NCI-H524 (cell line): ENCODE measurements at places on chromosomes 13 and 19.

DNA sequence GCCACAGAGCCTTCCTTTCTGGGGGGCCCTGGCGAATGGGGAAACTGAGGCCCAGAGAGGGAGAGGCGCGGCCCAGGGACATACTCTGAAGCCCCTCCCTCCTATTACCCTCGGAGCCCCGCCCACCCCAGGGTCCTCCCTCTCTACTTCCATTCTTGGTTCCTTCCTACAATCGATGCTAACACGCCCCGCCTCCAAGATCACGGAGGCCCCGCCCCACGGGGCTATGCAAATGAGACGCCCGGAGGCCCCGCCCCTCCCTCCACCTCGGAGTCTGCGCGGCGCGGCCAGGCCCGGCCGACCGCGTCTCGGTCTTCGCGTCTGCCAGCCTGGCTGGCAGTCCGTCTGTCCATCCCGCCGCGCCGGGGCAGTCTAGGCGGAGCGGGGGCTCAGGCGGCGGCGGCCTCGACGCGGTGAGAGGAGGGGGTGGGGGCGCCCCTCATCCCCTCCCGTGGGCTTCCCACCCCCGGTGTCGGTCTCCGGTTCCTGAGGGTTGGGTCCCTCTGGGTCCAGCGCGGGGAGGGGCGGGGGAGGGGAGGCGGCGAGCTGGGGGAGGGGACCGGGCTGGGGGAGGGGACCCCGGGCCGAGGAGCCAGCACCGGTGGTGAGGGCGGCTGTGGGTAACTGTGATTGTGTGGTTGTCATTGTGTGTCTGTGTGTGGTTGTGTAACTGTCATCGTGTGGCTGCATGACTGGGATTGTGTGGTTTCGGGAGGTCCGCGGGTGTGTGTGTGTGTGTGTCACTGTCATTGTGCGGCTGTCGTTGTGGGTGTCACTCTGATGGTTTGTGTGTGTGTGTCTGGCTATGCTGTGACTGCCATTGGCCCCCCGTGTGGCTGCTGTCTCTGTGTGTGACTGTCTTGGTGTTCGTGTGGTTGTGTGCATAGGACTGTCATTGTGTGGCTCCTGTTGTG, at the start of gene PLPPR2:
PLPPR2 (plus strand) TSS at position 273 of the 914 bp plus-strand sequence. CDS start 2,242 bp downstream, outside the sequence.
- peak; percentile 81 for DNase-seq

DNA sequence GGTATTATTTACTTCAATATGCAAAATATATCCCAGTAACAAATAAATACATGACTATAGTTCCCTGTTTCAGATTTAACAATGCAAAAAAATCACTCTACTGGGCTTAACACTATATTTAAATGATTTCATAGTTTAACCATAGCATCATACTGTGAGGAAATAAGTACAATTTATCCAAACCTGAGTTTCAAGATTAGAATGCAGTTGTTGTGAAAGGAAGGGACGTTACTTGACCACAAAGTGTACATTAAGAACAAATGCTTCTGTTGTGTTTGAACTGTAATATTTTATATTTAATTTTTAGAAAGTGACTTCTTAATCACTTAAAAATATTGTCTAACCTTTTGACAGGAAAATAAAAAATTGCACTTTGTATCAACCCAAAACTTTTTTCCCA, 1747.9 kb upstream of the SPRY2 start:
- DNase-seq = no peak

GRCh38 chr13:60463787-60464186, 66.8 kb downstream of the TDRD3 start:
- DNase-seq = no peak

- DNase-seq = no peak
These were observed 250.3 kb upstream of the OBI1 start for GRCh38 chr13:78909276-78909675.

GRCh38 chr13:109203587-109203986, 574.2 kb downstream of the MYO16 start:
- DNase-seq = no peak

GRCh38 chr19:10517760-10518443, 655 bp upstream of the S1PR5 start:
- DNase-seq = no peak

- no peak for DNase-seq
These were observed 1.2 kb downstream of the MRI1 start for GRCh38 chr19:13765395-13766094.

DNA sequence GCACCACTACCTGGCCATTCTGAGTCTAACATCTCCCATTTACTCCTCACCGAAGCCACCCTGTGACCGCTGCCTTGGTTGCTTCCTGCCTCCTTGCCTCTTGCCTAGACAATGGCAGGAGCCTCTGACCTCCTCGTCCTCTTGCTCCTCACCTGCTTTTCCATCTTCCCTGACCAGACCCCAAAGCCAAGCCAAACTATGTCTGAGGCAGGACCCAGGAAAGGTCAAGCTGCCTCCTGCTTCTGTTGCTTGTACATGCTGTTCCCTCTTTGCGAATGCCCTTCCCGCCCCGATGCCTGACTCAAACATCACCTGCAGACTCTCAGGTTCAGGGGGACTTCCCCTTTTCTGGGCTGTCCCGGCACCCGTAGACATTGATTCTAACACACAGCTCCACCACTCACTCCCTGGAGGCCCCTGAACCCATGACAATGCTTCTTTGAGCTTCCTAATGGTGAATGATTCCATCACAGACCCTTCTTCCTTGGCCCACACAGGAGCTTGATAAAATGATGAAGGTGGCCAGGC, 60.8 kb downstream of the F2RL3 start:
- DNase-seq = no peak

DNA sequence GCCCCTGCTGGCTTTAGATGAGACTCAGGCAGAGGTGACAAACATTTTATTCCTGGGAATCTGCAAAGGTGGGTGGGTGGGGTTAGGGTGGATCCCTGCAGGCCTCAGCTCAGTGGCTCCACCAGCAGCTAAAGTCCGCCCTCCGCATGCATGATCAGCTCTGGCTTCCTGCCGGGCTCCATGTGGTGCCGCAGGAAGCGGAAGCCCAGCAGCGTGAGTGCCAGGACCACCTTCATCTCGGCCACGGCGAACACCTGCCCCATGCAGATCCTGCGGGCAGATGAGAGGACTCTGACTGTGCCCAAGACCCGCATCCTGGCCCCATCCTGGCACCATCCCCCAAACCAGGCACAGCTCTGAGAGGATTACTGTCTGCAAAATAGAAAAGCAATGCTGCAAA, 26.3 kb downstream of the CYP4F2 start:
- no peak for DNase-seq

GRCh38 chr13:48775285-48775684, 121.6 kb downstream of the CYSLTR2 start:
- no peak for DNase-seq

GRCh38 chr13:35720690-35721554, 244.4 kb upstream of the MAB21L1 start:
- DNase-seq = peak; percentile 56

- peak; percentile 94 for DNase-seq
These were observed 3.3 kb downstream of the SYCN start for GRCh38 chr19:39200803-39201115.

- DNase-seq = no peak
These were observed 1493.9 kb downstream of the UQCRFS1 start for GRCh38 chr19:27719034-27719433.

- DNase-seq = no peak
These were observed 3.5 kb downstream of the FZR1 start for GRCh38 chr19:3509566-3509989.

GRCh38 chr13:98997738-98998641, 20.1 kb upstream of the DOCK9 start:
- peak; percentile 55 for DNase-seq

GRCh38 chr13:27593267-27593666, 27.1 kb downstream of the LNX2 start:
- DNase-seq = no peak

DNA sequence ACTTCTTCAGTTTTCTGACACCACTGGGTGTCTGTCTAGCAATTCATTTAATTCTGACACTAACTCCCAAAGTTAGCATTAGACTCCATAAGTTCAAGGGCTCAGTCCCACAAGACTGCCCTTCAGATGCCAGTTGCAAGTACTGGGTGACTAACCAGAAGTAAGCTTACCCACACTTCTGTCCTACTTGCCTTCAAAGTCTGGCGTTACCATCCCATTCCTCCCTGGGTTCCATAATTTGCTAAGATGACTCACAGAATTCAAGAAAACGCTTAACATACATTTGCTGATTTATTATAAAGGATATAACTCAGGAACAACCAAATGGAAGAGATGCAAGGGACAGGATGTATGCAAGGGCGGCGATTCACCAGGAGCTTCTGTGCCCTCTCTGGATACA, 45.5 kb upstream of the NPAS1 start:
- DNase-seq = no peak

- no peak for DNase-seq
These were observed 767 bp upstream of the GADD45B start for GRCh38 chr19:2475018-2475701.

DNA sequence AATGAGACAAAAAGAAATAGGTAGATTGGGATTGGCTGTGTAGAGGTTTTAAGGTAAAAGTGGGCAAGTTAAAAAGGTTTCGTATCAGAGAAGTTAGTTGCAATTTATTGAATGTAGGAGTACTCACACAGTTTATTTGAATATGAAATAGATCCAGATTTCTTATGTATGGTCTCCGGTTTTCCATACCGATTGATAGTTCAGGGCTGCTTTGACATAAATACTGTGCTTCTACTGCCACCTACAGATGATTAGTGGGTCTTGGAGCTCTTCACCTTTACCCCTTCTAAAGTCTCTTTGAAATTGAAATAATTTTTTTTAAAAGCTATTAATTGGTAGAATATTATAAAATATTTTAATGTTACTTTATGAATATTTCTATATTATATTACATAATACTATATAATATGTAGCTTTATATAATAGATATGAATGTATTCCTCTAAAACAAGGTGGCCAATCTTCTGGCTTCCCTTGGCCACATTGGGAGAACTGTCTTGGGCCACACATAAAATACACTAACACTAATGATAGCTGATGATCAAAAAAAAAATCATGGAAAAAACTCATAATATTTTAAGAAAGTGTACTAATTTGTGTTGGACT, 7.7 kb upstream of the GPR18 start:
- DNase-seq = peak; percentile 54

DNA sequence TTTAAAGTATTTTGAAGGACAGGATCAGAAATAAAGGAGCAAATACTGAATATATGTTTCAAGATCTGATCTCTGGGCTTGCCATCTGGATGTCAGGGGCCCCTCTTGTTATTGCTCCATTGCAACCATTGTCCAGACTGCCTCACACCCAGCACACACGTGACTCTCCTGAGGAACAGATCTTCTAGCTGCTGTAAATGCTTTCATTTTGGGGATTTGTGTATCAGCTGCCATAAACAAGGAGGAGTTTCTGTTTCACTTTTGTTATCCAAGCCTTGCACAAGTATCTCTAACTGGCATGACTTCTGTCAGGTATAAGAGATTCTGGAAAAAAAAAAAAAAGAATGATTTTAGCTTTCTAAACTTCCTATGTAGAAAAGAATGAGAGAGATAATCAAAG, 1624.1 kb upstream of the PRR20A start:
- DNase-seq = peak; percentile 16

- DNase-seq = no peak
These were observed 13.5 kb downstream of the OR10H4 start for GRCh38 chr19:15962319-15962718.

GRCh38 chr13:85266331-85266730, 532.9 kb downstream of the SLITRK6 start:
- no peak for DNase-seq

- DNase-seq = no peak
These were observed 53.7 kb downstream of the RASA3 start for GRCh38 chr13:114078461-114079451.

DNA sequence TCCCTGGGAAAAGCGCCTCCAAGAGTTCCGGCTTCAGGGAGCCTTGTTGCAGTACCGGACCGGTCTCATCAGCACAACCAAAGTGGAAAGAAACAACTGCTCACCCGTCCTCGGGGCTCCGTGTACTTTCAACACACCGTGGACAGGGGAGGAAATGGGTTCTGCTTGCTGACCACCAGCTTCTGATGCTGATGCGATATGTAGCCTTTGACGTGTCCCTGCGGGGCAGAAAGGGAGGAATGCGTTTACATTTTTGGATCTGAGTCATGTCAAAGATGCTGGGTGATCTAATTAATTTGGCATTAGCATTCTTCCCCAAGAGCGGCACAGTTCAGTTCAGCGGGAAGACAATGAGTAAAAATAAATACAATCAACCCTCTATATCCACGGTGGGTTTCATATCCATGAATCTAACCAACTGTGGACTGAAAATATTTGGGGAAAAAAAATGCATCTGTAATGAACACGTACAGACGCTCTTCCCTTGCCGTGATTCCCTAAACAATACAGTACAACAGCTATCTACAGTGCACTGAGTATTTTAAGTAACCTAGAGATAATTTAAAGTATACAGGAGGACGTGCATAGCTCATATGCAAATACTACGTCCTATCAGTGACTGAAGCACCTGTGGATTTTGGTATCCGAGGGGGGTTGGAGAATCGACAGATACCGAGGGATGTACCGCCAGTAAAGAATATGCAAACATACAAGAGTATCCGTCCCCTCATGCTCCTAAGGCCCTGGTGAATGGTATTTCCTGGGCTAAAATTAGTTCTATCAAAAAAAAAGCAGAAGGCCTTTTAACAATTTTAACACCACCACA, 19.8 kb downstream of the PROZ start:
- DNase-seq = no peak

- no peak for DNase-seq
These were observed 26.2 kb downstream of the RAP2A start for GRCh38 chr13:97460004-97460775.

- no peak for DNase-seq
These were observed 86.7 kb upstream of the GPR12 start for GRCh38 chr13:26847281-26847680.

DNA sequence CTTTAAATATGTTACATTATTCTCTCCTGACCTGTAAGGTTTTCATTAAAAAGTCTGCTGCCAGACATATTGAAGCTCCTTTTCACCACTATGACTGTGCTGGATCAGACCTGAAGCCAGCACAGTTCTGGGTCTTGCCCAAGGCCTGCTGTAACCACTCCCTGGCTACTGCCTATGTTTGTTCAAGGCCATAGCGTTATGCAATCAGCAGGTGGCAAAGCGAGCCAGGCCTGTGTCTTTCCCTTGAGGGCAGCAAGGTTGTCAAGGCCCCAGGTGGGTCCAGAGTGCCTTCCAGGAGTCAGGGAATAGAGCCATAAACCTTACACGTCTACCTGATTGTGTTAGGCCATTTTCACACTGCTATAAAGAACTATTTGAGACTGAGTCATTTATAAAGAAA, 496.8 kb upstream of the PCDH9 start:
- DNase-seq = no peak
